ENCODE measurements at places on chromosomes 2 and 18.

GRCh38 chr2:188788621-188789020 is 185.6 kb upstream of the COL3A1 start:
- peak; percentile 54 for DNase-seq

GRCh38 chr2:391696-392095 is 103.8 kb upstream of the ALKAL2 start:
- DNase-seq, result no peak

DNA sequence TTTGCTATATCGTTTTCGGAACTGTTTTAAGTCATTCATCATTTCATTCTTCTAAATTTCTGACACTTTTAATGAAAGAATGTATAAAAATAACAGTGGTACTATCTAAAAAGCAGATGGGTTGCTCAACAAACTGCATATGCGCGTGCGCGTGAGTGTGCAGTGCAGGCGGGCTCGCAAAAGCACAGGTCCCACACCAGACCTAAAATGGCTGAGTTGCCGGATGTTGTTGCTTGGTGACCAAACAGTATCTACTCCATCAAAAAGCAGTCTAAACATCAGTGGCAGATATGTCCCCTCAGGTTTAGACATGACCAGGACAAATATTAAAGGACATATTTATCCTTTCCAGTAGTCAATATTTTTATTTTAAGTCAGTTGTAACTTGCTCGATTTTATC is 5.1 kb downstream of the NOL4 start:
- no peak for DNase-seq

GRCh38 chr2:221546505-221547225 is 25.4 kb downstream of the EPHA4 start:
- no peak for DNase-seq

DNA sequence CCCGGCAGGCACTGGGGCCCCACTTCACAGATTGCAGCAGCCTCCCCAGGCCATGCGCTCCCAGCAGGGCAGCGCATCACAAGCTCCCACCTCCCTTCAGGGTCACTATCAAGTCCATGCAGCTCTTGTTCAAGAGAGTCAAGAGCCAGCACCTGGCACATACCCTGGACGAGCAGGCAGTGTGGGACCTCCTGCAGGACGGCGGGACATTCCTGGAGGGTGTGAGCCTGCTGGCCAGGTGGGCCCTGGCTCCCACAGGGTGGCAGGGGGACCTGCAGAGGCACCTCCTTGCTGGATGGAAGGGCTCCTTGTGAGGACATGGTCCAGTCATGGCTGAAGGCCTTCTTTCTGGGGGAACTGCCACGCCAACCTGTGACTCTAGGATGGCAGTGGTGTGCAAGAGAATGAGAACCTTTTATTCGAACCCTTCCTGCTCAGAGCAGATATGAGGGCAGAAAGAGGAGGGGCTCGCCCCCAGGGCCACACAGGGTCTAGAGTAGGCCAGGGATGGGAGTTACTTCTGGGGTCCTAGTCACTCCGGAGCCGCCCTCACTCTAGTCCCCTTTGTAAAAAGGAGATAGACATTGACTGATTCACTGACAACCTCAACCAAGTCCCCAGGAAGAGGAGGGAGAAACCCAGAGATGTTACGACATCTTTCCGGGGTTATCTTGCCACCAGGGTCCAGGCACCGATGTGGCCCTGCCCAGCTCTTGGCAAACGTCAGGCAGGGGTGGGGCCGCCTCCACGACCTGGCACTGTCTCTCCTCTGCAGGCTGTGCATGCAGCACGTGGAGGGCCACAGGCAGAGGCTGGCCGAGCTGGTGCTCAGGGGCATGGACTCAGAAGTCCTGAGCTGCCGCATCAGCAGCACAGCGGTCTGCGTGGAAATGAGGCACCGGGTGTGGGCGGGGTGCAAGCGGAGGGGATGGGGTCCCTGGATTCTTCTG is 31.3 kb downstream of the HJURP start:
- no peak for DNase-seq

Data from psoas muscle (tissue), 8 donors.